ENCODE measurements at places on chromosomes 2 and 18. TPM values are rescaled to one million over a fixed set of nuclear protein-coding genes. Genes with fewer than 3 reads are reported as not detected.

The ADGRF3 gene
- under 0.01 TPM for total RNA-seq

The PASK gene
- 8.7 TPM for total RNA-seq

The TEX44 gene
- not detected for total RNA-seq

The TGFA gene
- total RNA-seq = 7.8 TPM

The ZSCAN30 gene
- total RNA-seq = 6.9 TPM

The MAL gene
- total RNA-seq = not detected

The POTEI gene
- total RNA-seq = 0.79 TPM

The TBC1D8 gene
- 96.8 TPM for total RNA-seq

The ALKAL2 gene
- not detected for total RNA-seq

The HNMT gene
- total RNA-seq = 1.4 TPM

The FRZB gene
- 0.79 TPM for total RNA-seq

The RFX8 gene
- total RNA-seq = not detected

The DAPL1 gene
- total RNA-seq = not detected

The CRYBA2 gene
- total RNA-seq = not detected

The GATA6 gene
- total RNA-seq = 0.44 TPM

The SLC8A1 gene
- under 0.01 TPM for total RNA-seq

The CD8B2 gene
- not detected for total RNA-seq

The CCDC74A gene
- total RNA-seq = 3.5 TPM

The ANKRD29 gene
- 0.79 TPM for total RNA-seq

The HRH4 gene
- not detected for total RNA-seq

The RASGRP3 gene
- 138 TPM for total RNA-seq

The NT5C1B gene
- total RNA-seq = not detected

The C2orf80 gene
- not detected for total RNA-seq

The RAX gene
- total RNA-seq = not detected

The BMP10 gene
- not detected for total RNA-seq

The XDH gene
- not detected for total RNA-seq

The SLC14A1 gene
- not detected for total RNA-seq

The MSGN1 gene
- total RNA-seq = not detected

The RUFY4 gene
- not detected for total RNA-seq

The FABP1 gene
- total RNA-seq = not detected

The IL37 gene
- total RNA-seq = not detected

The CD226 gene
- total RNA-seq = 1.3 TPM

The FOXI3 gene
- total RNA-seq = not detected

The SFXN5 gene
- 8.9 TPM for total RNA-seq

The MARS2 gene
- total RNA-seq = 6.2 TPM

All from lung microvascular endothelial cell (primary cell).